ENCODE measurements at places on chromosomes 4 and X.
A peak's percentile ranks its signal among the peaks of the same experiment; 100 is the strongest.

DNA sequence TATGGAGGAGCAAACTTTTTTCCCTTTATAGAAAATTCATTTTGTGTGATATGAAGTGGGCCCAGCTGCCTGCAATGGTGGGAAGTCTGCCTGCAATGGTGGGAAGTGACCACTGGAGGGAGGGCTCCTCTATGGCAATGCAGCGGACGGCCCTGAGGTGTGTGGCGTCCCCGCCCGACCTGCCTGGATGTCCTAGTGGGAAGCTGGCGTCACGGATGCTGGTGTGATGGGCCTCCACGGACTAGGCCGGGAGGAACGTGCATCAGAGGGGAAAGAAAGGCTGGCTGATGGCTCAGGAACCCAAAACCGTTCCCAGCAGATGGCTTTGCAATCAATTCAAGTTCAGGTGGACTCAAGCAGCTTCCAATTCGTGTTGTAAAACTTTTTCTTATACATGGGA lies 177.9 kb downstream of the AFAP1 start:
- DNase-seq: peak; percentile 52

DNA sequence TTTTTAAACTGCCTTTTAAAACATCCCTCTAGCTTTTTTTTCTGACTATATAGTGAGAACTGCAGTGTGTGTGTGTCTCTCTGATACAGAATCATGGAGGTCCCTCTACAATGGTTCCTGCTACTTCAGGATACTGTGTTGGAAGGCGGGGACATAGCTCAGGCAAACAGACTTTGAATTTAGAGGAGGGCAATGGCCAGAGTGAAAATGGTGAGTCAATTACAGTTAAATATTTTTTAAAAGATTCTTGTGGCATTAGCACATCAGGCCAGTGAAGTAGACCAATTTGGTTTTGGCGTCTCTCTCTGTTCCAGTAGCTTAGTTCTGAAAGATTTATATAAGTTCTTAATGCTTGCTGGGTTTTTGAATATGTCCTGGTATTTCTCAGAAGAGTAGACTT lies 47.1 kb downstream of the ALG13 start:
- no peak for DNase-seq

DNA sequence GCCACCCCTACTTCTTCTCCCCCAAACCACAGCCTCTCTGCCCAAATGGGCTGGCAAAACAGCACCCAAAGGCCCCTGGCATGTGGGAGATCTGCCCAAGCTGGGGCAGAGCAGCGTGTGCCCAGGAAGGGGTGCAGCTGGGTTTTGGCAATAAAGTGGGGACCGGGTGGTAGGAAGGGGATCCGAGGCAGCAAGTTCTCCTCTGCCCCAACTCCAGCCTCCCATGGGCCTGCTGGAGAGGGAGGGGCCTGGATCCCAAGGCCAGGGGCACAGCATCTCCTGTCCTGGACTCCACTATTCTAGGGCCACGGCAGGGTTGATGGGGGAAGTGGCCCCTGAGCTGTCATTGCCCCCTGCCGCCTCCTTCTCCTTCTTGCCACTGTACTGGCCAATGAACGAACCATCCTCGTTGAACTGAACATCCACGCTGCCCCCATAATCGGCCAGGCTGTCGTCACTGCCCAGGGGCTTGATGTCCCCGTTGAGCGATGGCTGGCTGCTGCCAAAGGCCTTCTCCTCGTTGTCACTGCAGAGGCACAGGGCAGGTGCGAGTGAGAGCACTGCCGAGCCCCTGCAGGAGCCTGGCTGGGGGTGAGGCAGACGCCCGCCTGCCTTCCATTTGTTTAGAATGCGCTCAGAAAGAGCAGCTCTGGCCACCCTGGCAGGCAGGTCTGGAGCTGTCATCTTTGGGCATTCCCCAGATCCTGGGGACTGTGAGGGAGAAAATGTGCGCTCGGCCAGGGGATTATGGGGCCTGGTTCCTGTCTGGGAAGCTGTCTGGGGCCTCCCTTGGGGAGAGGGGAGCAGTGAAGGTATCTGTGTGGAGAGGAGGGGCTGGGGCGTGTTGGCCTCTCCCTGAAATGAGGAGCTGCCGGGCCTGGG lies 23.4 kb downstream of the L1CAM start:
- no peak for DNase-seq

GRCh38 chr4:80029364-80029763 lies 43.7 kb downstream of the ANTXR2 start:
- DNase-seq: no peak

DNA sequence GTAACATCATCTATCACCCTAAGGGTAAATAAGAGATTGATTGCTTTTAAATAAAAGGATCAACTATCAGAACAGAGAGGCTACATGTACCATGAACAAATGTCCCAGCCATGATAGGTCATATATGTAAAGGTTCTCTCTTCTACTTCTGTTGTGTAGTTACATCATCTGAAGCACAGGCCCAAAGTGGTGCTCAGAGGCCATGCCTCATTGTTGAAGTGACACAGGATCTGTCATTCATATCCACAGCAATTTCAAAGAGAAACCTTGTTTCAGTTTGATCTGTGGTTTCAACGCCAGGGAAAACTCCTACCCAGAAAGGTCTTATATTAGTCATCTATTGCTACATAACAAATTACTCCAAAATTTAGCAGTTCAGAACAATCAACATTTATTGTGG lies 269.2 kb upstream of the MAOA start:
- DNase-seq: no peak

DNA sequence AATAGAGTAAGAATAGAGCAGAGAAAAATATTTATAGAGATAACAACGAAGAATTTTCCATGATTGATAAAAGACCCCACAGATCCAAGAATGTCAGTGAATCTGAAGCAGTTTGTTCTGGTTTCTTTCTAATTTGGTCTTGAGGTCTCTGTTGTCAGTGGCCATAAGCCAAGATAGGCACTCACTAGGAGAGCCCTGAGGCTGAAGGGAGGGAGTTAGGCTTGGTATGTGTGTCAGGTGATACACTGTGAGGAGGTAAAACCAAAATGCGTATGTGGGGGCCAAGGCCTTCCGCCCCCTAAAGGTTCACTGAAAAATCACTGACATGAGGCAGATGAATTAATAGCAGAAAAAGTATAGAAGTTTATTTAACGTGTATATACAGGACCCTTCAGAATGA lies 382.3 kb upstream of the HTR2C start:
- no peak for DNase-seq

DNA sequence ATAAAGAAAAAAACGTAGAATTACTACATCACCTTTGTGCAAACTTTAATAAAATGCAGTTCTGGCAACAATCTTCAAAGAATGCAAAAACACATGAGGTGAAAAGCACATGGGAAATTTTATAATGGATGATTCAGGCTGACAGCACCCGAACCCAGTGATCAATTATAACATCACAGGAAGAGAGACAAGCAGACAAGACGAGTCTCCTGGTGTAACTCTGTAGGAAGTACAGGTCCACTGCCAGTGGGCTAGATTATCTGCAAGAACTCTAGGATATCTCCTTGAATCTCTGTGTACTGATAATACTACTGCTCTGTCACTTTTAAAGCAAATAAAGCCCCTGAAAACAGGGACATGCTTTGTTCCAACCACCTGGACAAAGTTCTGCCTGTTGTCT lies 58.9 kb upstream of the NXF3 start:
- no peak for DNase-seq

GRCh38 chrX:72020788-72021187 lies 110.1 kb downstream of the NHSL2 start:
- no peak for DNase-seq

DNA sequence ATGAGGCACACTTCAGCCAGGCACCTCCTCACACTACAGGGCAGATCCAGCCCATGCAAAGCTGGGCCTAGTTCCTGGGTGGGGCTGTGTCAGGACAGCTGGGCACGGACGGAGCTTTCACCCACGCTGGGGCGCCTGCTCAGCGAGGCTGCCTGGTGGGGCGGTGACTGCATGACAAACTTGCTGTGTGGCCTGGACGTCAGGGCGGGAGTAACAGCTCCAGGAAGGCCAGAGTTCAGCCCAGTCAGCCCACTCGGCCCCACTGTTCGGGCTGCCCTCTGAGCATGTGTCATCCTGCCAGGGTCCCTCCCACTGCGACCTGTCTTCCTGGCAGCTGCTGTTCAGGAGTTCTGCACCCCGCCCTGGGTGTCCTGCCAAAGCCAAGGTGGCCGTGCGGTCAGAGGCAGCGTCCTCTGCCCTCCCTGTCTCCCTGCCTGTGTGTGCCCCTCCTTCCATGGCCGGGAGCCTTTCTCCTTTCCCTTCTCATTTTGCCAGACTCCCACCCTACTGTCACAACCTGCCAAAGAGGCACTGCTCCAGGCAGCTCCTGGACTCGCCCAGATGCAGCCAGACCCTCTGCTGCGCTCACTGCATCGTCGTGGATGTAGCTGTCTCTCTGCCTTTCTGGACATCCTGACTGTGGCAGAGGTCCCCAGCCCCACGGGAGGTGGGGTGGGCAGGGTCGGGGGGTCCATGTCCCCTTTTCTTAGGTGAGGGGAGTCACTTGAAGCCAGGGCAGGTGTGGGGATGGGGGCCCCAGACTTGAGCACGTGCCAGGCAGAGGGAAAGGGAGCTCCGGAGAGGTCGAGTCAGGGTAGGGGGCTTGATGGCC lies 33.0 kb upstream of the KIAA0232 start:
- DNase-seq: no peak

DNA sequence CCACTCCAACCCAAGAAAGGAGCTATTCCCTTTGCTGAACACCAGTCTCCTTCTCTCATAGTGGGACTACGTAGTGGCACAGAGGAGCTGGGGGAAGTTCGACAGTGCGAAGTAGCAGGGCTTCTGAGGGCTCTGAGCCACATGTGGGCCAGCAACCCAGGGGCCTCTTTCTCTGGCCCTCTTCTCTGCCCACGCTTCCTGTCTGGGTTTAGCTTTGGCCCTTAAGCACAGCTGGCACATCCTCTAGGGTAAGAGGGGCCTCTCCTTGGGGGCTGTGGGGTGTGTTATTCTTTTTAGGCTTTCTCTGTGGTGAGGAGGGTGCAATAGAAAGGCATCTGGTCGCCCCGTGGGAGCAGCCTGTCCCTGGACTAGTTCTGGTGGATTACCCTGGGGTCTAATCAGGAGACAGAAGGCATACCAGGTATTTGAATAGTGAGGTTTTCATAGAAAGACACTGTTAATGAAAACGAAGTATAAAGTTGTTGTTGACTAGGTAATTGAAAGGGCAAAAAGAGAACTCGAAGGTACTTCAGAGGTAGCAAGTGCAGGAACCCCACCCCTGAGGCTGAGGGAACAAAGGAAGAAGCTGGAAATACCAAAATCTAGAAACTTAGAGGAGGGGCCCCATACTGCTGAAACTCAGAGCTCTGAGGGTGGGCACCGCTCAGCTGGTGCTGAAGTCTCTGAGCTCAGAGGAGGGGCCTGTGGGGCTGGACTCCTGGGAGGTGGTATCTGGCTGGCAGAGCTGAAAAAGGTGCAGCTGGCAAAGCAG lies 151.9 kb upstream of the RPS6KA3 start:
- no peak for DNase-seq

- DNase-seq: no peak
Measured at GRCh38 chrX:131571348-131571747, 27.5 kb downstream of the OR13H1 start.

DNA sequence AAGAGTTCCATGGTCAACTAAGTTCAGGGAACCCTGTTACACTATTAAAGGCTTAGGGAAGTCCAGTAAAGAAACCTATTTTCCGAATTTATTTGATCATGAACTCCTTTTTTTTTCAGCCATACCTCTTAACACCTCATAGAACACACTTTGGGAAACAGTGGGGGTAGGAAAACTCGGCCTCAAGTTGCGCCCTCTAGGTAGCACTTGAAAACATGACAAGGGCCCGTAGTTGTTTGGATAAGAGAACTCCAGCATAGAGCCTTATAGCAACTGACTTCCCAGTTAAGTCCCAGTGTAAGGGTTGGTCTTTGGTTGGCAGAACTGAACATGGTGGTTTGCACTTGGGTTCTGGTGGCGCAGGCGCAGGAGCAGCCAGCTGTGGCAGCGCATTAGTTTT lies 14.4 kb downstream of the OGT start:
- no peak for DNase-seq

GRCh38 chr4:127669691-127670090 lies 36.9 kb downstream of the INTU start:
- DNase-seq: no peak

DNA sequence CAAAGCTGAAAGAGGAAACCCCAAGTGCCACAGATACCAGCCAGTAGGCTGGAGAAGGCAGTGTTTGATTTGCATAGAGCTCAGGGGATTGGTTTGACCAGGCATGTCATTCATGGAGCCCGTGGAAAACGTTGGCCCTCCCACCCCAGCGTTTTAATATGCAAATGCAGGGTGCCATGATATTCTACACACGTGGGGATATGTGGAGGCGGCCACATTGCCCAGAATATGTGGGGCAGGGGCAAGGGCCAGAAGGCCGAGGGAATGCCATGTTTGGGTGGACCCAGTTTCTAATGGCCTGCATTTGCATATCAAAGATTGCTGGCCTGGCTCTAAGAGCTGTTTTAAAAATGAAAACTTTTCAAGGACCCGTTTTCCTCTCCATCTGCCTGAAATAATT lies 71.1 kb downstream of the MAP9 start:
- no peak for DNase-seq

DNA sequence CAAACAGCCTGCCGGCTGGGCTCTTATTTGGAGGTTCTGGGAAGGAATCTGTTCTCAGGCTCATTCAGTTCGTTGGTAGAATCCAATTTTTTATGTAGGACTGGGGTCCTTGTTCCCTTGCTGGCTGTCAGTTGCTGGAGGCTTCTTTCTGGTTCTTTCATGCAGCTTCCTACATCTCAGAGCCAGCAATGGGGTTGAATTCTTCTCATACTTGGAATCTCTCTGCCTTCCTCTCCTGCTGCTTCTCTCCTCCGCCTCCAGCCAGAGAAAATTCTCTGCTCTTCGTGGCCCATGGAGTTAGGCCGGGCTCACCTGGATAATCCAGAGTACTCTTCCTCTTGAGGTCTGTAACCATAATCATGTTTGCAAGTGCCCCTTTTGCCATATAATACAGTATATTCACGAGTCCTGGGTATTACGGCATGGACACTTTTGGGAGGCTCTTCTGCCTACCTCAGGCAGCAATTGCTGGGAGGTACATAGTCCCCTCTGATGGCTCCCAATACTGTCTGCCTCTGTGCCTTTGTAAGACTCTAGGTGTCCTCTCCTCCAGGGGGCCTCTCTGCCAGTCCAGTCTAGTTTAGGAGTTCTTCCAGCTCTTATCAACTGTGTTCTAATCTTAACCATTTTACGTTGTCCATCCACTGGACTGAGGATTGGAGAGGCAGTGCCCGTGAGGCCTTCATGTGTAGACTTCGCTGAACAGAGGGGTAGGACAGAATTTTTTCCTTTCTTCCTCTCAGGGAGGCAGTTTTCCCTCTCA lies 2.2 kb downstream of the TRMT44 start:
- DNase-seq: no peak

GRCh38 chr4:186920483-186920882 lies 196.8 kb upstream of the FAT1 start:
- DNase-seq: no peak

- no peak for DNase-seq
Measured at GRCh38 chr4:118270492-118270891, 82.3 kb downstream of the PRSS12 start.

DNA sequence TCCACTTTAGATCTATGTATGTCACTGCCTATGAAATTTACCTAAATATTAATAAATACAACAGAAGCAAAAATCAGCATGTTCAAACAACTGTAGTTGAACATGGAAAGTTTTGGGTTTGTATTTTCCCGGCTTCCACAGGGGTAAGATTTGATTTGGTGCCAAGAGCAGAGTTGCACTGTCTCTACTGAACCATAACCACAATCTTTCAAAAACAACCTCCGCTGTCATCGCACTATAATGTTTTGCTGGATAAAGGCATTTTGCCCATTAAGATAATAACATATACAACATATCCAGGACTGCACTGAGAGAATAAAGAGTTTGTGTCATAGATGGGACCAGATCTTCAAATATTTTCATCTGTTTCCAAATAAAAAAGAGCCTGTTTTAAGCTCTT lies 94.9 kb downstream of the TENM3 start:
- no peak for DNase-seq

GRCh38 chr4:149140841-149141240 lies 674.8 kb downstream of the IQCM start:
- no peak for DNase-seq
